Mesenteric fat pad (tissue), 1 donor: ENCODE measurements at places on chromosomes 4 and X. TPM values are rescaled to one million over a fixed set of nuclear protein-coding genes. Genes with fewer than 3 reads are reported as not detected.

Gene GATA1
- total RNA-seq, result not detected

- DNase-seq, result no peak
These were observed 15.6 kb downstream of the RPS3A start for GRCh38 chr4:151114986-151115385.

Gene NPY1R
- 17.2 TPM for total RNA-seq

- DNase-seq, result no peak
These were observed 2025.2 kb upstream of the IGFBP7 start for GRCh38 chr4:59135248-59135985.

DNA sequence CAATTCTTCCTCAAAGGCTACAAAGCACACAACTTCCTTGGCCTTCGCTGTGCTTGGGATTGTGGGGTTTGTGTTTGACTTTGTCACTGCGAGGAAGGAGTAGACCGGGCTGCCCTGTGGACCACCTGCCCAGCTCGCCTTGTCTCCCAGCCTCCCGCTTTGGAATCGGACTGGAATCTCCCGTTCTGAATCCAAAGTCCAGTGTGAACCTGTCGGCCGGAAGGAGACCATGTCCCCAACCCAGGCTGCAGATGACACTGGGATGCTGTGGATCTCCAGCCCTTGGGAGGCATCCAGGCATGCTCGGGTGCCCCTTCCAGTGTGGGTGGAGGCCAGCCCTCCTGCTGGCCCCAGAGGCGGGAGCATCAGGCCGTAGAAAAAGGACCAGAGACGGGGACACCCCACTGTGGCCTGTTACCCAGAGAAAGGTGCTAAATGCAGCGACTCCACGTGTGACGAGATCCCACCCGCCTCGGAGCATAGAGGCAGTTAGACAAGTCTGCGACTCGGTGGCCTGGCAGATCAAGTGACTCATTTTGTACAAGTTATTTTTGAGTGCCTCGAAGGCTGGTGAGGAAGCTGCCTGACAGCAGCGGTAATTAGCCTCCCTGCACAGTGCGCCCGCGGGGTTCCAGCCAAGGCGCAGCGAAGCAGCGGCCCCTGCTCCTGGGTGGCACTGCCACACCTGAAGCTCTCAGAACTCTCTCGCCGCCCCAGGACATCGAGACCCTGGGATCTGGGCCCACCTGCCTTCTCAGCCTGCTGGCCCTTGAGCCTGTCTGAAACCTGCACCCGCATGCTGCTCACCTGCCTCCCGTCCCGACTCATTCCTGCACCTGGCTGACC lies 57.5 kb downstream of the ADRA2C start:
- no peak for DNase-seq

Gene BMPR1B
- 0.45 TPM for total RNA-seq

DNA sequence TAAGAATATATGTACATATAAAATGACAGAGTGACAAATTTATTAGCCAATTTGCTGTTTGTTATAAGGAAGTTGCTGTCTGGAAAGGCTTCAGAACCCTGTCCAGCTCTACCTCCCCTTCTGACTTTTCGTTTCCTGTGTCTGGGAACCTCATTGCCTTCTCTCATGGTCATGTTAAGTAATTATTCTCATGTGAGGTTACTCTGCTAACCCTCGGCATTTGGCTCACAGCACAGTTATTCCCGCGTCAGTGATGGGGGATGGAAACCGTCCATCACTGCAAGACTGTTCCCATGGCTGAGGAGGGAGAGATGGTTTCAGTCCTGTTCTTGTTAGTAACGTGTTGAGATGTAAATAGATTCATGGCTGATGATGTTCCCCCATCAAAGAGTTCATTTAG lies 11.9 kb downstream of the EDNRA start:
- DNase-seq, result no peak
